NCI-H187 treated with DMSO at 0.1 percent for 48 hours (cell line): ENCODE measurements at places on chromosomes 11 and 22.

GRCh38 chr11:44694443-44694842 is 32.3 kb upstream of the TSPAN18 start:
- DNase-seq: no peak

- DNase-seq: no peak
Measured at GRCh38 chr11:57490456-57491248, 24.9 kb downstream of the SLC43A1 start.

GRCh38 chr11:122617297-122617696 is 38.2 kb upstream of the UBASH3B start:
- DNase-seq: no peak

DNA sequence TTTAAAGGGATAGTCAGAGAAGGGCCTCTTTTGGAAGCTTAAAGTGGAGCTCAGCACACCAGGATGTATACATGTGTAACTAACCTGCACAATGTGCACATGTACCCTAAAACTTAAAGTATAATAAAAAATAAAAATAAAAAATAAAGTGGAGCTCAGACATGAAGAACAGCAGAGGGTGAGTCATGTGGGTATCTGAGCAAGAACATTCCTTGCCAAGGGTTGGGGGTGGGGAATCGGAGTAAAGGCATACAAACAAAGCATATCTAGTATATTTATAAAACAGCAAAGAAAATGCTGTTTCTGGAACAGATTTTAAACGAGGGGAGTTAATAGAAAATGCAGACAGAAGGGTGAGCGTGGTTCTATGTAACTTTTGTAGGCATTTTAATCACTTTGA is 562.6 kb upstream of the ANO3 start:
- DNase-seq: no peak

- no peak for DNase-seq
Measured at GRCh38 chr11:94128291-94128745, 323 bp upstream of the PANX1 start.

GRCh38 chr11:7019500-7020182 is 505 bp downstream of the ZNF214 start:
- DNase-seq: no peak

DNA sequence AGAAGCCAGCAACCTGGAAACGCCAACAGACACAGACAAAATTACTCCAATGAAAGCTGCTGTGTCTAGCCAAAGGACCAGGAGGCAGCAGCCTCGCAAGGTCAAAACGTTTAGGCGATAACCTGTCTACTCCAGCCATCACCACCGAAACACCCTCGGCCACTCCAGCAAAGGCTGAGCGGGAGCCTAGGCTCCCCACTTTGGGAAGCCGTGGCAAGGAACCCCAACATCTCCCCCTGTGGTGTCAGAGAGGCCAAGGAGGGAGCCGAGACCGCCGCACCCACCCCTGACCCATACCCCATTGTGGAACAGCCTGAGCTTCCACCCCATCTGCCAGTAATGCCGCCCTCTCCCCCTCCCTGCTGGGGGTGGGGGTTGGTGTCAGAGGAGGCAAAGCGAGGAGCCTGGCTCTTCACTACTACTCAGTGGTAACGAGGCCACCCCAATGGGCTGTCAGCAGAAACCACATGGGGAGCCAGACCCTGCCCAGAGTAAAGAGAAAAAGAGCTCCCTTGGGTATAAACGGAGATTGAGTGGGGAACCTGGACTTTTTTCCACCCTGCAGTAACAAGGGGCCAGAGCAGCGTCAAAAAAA is 33.9 kb upstream of the SEPTIN5 start:
- DNase-seq: no peak

DNA sequence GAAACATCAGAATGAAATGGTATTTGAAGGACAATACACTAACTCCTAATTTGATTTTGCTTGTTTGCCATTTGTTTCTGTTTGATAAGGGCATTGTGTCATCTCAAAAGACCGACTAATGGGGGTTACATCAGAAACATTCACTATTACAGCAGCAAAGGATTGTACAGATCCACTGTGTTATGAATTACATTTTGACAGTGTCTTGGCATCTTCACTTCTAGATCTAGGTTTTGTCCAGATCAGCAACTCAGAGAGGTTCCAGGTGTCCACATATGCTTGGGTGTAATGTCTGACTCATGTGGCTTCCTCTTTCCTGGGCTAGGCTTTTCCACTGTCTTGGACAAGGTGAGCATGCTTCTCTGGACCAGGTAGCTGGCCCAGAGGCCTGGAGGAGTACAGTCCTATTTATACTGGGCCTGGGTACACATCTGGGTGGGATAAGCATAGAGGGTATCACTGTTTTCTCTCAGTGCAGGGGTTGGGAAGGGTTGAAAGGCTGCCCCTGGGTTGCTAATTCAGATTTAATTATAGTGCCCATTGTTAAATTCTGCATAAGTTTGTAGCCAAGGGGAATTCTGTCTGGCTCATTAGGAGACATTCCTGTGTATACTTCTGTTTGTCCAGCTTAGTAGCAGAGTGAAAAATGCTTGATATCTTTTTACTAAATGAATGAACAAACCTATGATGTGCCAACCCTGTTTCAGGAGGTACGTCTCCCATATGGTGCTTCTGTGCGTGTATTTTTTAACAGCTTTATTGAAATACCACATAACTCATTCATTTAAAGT is 23.8 kb downstream of the DDI1 start:
- DNase-seq: no peak

GRCh38 chr11:7595016-7595866 is 78.1 kb downstream of the CYB5R2 start:
- no peak for DNase-seq

DNA sequence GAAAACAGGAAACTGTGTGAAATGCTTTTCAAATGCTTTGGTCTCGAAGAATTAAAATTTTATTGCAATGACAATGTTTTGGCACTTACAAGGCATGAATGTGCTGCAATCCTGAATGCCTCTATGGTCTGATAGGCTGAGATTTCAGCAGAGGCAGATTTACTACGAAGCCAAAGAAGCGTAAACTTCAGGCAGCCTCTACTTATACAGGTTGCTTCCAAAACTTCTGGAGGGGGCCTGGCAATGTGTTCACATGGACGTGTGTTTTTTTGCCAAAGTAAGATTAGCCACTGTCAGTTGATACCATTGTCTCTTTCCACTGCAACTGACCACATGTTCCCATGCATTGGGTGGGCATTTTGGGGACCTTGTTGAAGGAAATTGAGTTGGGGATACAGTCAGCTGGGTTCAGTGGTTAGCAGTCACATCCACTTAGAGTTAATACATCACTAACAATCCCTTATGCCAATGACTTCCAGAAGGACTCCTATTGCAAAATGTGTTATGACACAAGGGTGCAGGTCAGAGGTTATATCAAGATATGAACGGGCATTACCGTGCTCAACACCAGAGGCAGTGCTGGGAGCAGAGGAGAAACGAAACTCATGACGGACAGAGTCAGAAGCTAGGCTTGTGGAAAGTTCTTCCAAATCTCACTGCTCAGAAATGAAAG is 48.8 kb downstream of the ABTB2 start:
- no peak for DNase-seq

DNA sequence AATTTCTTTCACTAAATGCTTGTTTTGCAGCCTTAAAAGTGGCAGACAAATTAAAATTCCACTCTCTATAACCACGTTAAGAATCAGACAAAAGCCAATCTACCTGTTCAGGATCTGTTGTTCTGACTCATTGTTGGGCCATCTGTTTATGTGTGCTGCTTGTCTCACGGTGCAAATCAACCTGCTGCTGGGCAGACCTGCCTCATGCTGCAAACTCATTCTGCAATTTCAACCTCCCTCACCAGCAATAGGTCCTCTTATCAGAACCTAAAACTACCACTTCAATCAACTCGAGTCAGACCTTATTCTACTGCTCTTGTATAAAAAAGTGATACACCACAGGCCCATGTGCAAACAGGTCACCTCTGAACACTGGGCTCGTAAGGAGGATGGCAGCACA is 75.1 kb downstream of the LARGE2 start:
- no peak for DNase-seq

DNA sequence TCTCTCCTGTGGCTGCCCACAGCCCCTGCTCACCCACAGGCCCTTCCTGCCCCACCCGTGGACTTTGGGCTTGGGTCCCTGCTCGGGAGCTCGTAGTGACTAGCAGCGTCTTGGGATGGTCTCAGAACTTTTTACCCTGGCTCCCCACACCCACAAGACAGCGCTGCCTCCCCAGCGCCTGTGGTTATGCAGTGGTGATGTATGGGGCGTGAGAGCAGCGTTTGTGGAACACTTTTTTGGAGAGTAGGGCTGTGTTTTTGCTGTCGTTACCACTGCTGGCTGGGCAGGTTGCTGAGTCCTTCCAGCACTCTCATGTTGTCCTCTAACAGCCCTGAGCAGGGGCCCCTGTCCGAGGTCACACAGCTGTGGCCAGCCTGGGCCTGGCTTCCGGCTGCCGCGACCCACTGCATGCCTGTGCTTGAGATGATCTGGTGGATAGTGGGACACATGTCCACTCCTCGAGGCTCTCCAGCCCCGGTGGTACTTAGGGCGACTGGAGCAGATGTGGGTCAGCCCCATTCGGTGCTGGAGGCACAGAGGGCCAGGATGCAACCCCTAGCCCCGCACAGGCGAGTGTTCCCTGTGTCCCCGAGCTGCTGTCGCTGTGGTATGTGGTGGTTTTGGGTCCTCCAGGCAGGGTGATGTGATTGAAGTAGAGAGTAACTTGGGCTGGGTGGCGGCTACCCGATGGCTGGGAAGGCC is 7.1 kb upstream of the GRAMD4 start:
- DNase-seq: no peak

DNA sequence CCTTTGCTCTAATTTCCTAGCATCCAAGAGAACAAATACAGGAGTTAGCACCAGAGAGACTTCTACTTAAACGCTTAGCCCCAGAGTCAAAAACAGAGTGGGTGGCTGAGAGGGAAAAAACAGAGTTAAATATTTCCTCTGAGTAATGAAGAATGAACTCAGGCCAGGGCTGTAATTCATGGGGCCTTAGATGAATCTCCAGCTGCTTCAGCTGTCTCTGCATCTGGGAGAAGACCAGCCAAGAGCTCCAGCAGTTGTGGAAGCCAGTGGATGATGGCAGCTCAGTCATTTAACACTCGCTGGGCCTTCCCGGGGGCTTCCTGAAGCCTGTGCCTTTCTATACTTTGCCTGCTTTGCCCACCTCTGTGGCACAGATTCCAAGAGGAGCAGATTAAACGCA is 5.7 kb upstream of the ADAMTS15 start:
- DNase-seq: no peak

DNA sequence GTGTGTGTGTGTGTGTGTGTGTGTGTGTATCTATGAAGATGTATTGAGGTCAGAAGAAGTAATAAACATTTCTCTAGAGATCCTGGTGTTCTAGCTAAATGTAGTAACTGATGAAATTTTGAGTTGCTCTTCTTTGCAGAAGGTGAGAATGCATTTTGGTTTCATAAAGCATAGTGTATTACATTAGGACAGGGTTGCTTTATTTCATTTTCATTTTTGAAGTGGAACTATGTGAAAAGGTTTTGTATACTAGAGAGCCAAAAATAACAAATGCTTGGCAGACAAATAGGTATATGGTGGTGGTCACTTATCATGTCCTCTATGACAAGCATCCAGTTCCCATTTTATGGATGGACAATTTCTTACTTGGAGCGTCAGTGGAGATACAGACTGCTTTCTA is 99.0 kb downstream of the CASP12 start:
- DNase-seq: no peak

DNA sequence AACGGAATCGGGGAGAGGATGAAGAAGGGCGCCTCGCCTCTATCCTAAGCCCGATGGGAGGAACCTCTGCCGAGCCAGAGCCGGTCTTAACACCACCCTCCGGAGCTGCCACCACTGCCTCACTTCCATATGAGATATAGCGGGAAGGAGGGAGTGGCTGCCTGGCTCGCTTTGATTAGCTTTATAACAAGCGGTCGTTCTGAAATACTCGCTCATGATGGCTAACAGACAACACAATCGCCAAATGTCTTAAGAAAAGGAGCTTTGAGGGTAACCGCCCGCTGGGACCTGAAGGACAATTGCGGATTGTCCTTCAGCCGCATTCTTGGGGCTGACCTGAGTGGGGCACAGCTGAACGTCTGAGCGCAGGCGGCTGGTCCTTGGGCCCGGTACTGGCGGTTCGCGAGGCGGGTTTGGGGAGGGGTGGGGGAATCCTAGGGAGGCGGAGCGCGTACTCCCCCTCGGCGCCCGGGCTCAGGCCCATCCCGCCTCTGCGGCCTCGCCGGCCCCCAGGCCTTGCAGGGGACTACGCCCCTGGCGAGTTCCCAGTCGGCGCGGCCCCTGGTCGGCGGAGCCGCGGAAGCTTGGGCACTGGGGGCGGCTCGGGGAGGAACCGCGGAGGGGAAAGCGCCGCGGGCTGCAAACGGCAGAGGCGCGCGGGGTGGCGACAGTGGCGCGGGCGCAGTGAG is at the start of gene PLAAT5:
PLAAT5 (minus strand) TSS at position 617 of the 689 bp plus-strand sequence; CDS start at position 484, 133 bp downstream.
- no peak for DNase-seq

DNA sequence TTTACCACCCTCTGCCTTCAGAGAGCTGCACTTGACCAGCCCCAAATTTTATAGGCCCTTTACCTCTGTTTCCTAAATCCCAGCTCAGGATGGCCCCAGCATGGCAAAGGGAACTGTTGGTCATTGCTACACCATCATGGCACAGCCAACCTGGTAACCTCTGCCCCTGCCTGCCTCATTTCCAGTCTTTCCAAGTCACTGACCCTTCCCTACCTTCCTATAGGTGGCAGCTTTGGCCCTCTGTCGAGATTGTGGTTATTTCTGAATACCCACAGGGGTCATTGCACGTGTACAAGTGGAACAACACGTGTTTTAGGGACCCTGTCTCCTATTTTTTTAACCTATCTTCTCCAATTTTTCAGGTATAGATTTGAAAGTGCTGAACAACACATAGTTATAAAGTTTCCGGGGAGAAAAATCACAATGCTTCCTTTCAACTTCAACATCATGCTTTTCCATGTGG is 2.8 kb downstream of the GALNT18 start:
- DNase-seq: no peak
